Aorta (tissue), 5 donors: ENCODE measurements at places on chromosomes 5 and 9. TPM values are rescaled to one million over a fixed set of nuclear protein-coding genes. Genes with fewer than 3 reads are reported as not detected.

DNA sequence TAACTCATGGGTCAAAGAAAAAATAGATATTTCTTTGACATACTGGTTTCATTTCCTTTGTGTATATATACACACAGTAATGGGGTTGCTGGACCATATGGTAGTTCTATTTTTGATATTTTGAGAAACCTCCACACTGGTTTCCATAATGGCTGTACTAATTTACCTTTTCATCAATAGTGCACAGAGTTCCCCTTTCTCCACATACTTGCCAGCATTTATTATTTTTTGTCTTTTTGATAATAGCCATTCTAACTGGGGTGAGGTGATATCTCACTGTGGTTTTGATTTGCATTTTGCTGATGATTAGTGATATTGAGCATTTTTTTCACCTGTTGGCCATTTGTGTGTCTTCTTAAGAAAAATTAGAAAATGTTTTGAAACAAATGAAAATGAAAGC is 78.4 kb upstream of the CKMT2 start:
- no peaks in the 10 kb centered on the region for H3K4me1 ChIP-seq
- no peaks in the 10 kb centered on the region for H3K27me3 ChIP-seq
- no peak overlapping the region for H3K27ac ChIP-seq

- H3K4me1 ChIP-seq, result no peaks in the 10 kb centered on the region
- DNase-seq, result no peak
- H3K4me3 ChIP-seq, result no peak overlapping the region
- no peak overlapping the region for H3K27ac ChIP-seq
Measured at GRCh38 chr5:160513485-160513884, 91.8 kb downstream of the PTTG1 start.

DNA sequence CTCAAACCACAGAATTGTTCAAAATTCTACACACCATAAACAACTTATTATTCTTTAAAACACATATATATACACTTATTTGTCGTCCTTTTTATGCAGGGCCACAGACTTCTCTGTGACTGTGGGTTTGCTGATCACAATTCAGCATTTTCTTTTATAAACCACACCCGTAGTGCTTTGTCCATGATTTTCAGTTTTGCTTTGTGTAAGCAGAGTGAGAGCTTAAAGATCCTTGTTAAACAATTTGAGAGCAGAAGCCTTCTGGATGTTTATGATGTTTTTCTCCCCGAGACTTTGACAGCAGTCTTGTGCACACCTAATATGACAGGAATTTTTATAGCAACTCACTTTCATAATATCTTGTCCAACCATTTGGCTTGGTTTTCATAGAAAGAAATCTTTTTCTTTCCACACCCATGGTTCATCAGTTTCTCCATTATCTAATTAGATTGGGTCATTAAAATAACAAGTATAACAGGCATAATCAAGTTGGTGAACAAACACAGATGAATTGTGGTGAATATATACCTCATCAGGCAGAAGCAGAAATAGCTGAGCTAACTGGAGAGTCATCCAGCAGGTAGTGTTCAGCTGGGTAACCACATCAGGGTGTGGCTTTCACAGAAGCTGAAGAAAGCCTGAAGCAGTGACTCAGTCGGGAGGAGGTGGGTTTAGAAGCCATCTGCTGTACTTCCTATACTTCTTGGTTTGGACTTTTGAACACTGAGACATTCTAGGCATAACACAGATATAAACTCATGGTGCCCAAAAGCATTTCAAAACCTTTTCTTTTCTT is 232.8 kb downstream of the DOCK8 start:
- H3K27ac ChIP-seq, result no peak overlapping the region
- no peaks in the 10 kb centered on the region for H3K4me1 ChIP-seq
- H3K4me3 ChIP-seq, result no peak overlapping the region
- no peak for DNase-seq
- no peaks in the 10 kb centered on the region for H3K27me3 ChIP-seq

DNA sequence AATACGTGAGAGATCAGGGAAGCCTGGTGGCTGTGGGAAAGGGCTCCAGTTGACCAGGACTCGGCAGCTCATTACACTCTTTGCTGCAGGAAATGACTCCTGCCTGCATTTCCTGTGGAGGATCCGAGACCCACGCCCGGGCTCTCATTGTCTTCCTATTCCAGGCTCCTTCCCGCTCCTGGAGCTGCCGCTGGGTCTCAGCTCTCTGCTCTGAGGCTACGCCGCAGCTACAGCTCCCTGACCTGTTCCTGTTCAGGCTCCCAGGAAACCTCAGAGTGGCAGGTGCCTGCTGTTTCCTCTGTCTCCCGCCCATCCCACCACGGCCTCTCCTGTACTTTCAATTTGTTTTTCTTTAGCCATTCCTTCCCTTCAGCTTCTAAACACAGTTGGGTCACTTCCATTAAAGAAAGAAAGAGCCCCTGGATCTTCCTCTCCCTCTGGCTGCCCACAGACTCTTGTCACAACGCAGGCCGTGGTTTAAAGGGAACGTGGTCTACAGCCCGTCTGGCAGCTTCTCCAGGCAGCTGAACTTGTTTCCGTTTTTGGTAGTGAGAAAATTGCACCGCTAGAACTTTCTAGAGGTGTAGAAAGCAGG is 71.5 kb downstream of the IL6ST start:
- H3K27me3 ChIP-seq, result no peaks in the 10 kb centered on the region
- H3K4me1 ChIP-seq, result no peaks in the 10 kb centered on the region
- no peak for DNase-seq
- no peaks in the 10 kb centered on the region for H3K36me3 ChIP-seq
- H3K27ac ChIP-seq, result no peak overlapping the region

DNA sequence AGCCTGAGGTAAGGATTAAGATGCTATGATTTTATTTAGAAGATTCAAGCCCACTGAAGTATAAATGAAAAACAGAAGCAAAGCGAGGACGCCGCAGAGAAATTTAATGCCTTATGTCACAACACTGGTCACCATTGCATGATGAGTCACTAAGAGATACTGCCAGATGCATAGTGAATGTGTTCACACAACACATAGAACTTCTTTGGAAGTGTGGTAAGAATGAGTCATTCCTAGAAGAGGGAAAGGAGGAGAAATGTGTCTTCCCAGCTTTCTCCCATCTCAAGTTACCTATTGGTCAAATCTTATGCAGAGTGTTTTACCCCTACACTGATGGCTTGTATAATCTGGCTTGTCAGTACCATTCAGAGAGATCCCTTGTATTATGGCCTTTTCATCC is 465.3 kb upstream of the ARRDC3 start:
- no peaks in the 10 kb centered on the region for H3K27me3 ChIP-seq
- no peak for DNase-seq
- no peak overlapping the region for H3K27ac ChIP-seq
- H3K4me3 ChIP-seq, result no peak overlapping the region
- no peaks in the 10 kb centered on the region for H3K4me1 ChIP-seq

DNA sequence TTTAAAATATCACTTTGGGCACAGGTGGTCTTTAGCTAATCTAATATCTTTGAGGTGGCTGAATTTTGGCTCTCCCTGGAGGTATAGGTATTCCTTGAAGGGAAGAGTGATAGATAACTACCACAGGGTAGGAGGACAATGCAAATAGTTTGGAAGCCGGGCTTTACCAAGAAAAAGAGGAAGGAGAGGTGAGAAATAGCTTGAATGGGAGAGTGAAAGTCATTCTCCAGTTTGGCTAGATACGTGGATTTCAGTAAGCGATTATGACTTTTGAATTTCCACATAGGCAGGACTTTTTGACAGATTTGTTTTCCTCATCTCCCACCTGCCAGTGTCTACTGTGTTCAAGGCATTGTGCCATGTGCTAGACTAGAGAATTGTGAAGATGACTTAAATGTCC is 45.5 kb downstream of the RASA1 start:
- no peaks in the 10 kb centered on the region for H3K4me1 ChIP-seq
- no peak for DNase-seq
- H3K27me3 ChIP-seq, result no peaks in the 10 kb centered on the region

GRCh38 chr5:32017692-32018367 is 156.3 kb downstream of the GOLPH3 start:
- H3K27me3 ChIP-seq, result no peaks in the 10 kb centered on the region
- H3K4me3 ChIP-seq, result no peak overlapping the region
- DNase-seq, result no peak
- H3K36me3 ChIP-seq, result no peaks in the 10 kb centered on the region
- H3K27ac ChIP-seq, result no peak overlapping the region

GRCh38 chr5:5613261-5613990 is 190.9 kb downstream of the ICE1 start:
- no peak for DNase-seq
- H3K4me1 ChIP-seq, result no peaks in the 10 kb centered on the region
- H3K36me3 ChIP-seq, result no peaks in the 10 kb centered on the region
- H3K4me3 ChIP-seq, result no peak overlapping the region
- no peak overlapping the region for H3K27ac ChIP-seq

- H3K36me3 ChIP-seq, result no peaks in the 10 kb centered on the region
- no peaks in the 10 kb centered on the region for H3K27me3 ChIP-seq
- H3K27ac ChIP-seq, result no peak overlapping the region
- H3K4me1 ChIP-seq, result no peaks in the 10 kb centered on the region
- peak overlapping the region; percentile 42 for H3K4me3 ChIP-seq
Measured at GRCh38 chr9:33264003-33264472, 470 bp downstream of the BAG1 start.

DNA sequence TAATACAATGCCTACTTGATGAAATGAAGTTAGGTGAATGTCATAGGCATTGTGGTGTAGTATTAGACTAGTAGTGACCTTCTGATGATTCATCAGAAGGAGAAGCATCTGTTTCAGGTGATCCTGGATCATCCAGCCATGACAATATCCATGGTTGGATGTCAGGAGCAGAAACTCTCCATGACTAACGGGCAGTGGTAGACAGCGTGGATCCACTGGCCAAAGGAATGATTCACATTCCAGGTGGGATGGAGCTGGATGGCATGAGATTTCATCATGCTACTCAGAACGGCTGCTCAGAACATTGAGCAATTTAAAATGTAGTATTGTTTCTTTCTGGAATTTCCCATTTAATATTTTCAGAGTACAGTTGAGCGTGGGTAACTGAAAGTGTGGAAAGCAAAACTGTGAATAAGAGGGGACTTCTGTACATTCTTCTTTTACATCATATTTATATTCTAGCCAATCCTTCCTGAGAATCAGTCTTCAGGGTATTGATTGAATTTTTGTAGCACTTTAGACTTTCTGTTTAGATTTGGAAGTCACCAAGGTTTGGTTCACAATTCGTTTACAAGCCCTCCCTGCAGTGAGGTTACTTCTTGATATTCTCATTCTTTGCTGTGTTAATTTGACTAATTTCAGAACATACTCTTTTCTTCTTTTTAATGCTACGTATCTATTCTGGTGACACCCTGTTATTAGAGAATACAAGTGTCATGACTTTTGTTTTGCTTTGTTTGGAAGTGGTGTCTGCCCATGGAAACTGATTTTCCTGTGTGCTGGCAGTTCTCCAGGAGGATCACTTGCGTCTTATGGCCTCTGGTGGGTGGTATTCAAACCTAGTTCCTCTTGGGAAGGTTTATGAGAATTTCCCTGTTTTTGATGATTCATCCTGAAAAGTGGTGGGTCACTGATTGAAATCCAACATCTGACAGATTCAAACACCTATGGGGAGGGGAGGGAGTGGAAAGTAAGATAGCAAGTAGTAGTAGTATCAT is 12.2 kb upstream of the CLINT1 start:
- no peak overlapping the region for H3K27ac ChIP-seq
- H3K4me1 ChIP-seq, result no peaks in the 10 kb centered on the region
- no peak overlapping the region for H3K4me3 ChIP-seq
- H3K27me3 ChIP-seq, result no peaks in the 10 kb centered on the region

DNA sequence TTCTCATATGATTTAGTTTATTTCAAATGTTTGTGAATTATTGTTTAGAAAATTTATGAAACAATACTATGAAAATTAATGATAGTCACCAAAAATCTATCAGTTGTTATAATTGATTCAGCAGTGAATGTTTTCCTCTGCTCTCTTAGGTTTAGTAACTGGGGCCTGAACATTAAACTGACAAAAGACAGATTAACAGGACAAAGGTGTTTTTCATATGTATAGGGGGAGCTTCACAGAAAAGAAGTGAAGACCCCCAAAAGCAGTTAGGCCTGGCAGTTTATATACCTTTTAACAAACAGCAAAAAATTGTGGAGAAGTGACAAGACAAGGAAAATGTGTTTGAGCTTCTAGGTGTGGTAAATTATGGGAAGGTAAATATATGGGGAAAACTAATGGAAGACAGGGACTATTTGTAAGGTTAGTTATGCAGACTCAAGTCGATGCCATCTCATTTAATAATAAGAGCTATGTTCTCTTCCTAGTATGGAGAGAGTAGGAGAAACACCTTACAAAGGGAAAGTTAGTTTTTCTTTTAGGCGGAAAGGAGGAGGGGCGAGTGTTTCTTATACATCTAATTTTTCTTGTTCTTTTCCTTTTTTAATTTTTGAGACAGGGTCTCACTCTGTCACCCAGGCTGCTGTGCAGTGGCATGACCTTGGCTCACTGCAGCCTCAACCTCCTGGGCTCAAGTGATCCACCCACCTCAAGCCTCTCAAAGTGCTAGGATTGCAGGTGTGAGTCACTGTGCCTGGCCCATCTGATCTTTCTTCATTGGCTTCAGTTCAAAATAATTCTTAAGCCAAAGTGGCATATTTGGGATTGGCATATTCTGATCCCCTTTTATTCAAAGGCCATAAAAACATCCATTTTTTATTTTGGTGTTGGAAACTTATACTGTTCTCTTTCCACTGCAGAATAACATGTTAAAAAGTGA is 77.8 kb downstream of the C9orf153 start:
- H3K4me1 ChIP-seq, result no peaks in the 10 kb centered on the region
- no peaks in the 10 kb centered on the region for H3K36me3 ChIP-seq
- no peak overlapping the region for H3K4me3 ChIP-seq
- no peaks in the 10 kb centered on the region for H3K27me3 ChIP-seq
- no peak for DNase-seq

- no peaks in the 10 kb centered on the region for H3K27me3 ChIP-seq
- DNase-seq, result no peak
- H3K36me3 ChIP-seq, result no peaks in the 10 kb centered on the region
- no peak overlapping the region for H3K4me3 ChIP-seq
- no peaks in the 10 kb centered on the region for H3K4me1 ChIP-seq
- H3K27ac ChIP-seq, result no peak overlapping the region
Measured at GRCh38 chr5:173777674-173778073, 110.5 kb upstream of the CPEB4 start.

GRCh38 chr5:17222664-17223063 is 5.2 kb downstream of the BASP1 start:
- H3K4me3 ChIP-seq, result no peak overlapping the region
- no peaks in the 10 kb centered on the region for H3K36me3 ChIP-seq
- H3K27me3 ChIP-seq, result no peaks in the 10 kb centered on the region
- no peak overlapping the region for H3K27ac ChIP-seq

GRCh38 chr9:68953771-68954170 is 60.1 kb downstream of the PRKACG start:
- no peaks in the 10 kb centered on the region for H3K27me3 ChIP-seq
- H3K4me3 ChIP-seq, result no peak overlapping the region
- H3K4me1 ChIP-seq, result no peaks in the 10 kb centered on the region
- DNase-seq, result no peak
- no peak overlapping the region for H3K27ac ChIP-seq

PCDHGA9 gene
- 1.4 TPM for polyA plus RNA-seq

FOXD4L6 gene
- not detected for polyA plus RNA-seq

CD14 gene
- 115 TPM for polyA plus RNA-seq

PHF24 gene
- polyA plus RNA-seq, result not detected

WNT8A gene
- polyA plus RNA-seq, result not detected

ANXA2R gene
- 3.6 TPM for polyA plus RNA-seq

CNOT8 gene
- polyA plus RNA-seq, result 48.6 TPM
